Renal cortical epithelial cell (primary cell): ENCODE measurements at places on chromosomes 2 and 18.
A peak's percentile ranks its signal among the peaks of the same experiment; 100 is the strongest.

DNA sequence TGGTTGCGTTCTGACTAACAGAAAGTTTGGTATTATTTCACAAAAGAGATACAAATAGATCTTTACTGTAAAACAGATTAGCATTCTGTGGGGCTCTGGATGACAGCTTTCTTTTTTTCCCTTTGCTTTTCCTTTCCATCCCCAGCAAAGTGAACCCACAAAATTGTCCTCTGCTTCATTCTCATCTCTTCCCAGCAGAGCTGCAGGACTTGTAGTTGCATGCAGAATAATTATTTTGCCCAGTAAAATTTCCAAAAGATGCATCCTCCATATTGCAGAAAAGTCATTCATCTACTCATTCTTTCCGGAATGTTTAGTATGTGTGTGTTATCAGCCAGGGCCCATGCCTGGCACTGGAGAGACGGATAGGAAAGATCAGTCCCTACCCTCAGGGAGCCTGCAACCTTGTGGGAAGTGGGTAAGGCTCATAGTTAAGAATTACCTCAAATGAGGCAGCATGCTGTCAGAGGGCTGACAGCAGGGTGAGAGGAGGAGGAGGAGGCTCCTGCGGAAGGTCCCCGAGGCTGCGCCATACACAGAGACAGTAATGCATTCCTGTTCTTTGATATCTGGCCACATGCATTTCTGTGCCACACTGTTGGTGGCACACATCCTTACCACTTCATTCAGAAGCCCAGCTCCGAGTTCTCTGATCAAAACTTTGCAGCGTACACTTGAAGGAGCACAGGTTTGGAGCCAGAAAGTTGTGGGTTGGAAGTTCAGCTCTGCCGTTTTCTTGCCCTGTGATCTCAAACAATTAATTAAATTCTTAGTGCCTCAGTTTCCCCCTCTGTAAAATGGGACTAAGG lies 225.4 kb downstream of the MYCN start:
- no peak for DNase-seq

DNA sequence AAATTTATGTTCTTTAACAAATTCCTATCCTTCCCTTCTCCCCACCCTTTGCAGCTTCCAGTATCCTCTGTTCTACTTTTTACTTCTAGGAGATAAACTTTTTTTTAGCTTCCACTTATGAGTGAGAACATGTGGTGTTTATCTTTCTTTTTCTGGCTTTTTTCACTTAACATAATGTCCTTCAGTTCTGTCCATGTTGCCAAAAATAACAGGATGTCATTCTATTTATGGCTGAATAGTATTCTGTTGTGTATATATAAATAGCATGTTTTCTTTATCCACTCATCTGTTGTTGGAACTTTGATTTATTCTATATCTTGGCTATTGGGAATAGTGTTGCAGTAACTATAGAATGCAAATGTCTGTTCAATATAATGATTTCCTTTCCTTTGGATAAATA lies 1191.2 kb downstream of the CNTNAP5 start:
- no peak for DNase-seq

DNA sequence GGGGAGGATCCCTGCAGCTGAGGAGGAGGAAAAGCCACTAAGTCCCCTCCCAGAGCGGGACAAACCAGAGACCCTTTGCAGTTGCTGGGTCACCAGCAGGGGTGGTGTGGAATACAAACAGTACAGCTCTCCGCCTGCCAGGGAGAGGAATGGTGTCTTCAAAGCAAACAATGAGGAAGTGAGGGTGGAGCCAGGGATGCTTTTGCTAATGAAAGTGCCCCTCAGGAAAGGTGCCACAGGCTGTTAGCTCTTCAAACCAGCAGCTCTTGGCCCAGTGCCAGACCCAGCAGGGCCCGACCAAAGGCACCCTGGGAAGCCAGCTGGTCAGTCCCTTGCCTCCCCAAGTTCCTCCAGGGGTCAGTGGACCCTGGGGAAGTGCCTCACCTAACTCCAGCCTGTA lies 102.8 kb downstream of the HIBCH start:
- peak; percentile 6 for DNase-seq

GRCh38 chr2:121400201-121400600 lies 115.2 kb upstream of the TFCP2L1 start:
- DNase-seq = no peak

DNA sequence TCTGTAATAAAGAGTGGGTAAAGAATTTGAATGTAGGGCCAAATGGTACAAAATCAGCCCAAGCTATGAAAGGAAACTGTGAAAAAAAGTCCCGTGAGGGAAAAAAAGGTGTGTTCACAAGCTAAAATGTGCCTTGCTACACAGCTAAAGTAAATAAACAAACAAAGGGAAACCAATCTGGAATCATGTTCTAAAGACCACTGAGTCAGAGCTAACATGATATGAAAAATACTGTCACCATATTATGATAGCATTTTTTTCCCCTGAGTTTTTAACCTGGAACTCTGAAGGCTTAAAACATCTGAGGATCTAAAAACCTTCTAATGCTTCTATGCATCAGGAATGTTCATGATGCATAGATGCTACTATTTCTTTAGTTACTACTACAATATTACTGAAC lies 58.8 kb downstream of the SCN1A start:
- DNase-seq = no peak

GRCh38 chr2:8437949-8438400 lies 243.9 kb upstream of the ID2 start:
- no peak for DNase-seq

- no peak for DNase-seq
Measured at GRCh38 chr18:79643054-79643984, 36.3 kb upstream of the CTDP1 start.

- DNase-seq = no peak
Measured at GRCh38 chr2:50513724-50514123, 518.2 kb downstream of the NRXN1 start.

DNA sequence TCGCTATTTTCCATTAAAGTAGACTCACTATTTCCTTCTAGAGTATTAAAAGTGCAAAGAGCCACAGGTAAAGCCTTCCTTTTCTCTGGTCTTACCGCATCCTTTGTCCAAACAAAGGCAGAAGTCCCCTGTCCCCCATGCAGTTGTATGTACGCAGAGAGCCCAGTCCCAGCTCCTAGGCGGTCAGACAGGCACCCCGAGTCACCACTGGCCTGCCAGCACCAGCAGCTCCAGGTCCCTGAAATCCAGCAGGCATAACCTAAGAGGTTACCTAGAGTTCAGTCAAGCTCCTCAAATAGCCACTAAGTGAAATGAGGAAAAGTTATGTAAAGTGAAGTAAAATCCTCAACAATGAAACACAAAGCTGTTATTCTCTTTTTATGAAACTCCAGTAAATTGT lies 60.4 kb upstream of the TWIST2 start:
- no peak for DNase-seq

DNA sequence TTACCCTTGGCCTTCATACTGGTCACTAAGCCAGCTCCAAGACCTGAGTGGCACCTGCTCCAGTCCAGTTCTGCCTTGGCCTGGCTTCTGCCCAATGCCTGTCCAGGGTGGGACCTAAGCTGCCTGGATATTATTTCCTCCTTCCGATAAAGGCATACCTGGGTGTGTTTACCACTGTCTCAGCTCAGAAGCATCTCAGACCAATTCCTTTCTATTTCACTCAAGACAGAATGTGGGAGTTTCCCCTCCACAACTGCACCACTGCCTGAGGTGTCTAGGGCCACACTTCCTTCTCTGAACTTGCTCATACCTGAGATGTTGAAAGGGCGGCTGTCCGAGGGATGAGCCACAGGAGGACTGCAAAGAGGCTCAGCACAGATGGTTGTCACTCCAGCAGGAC lies 18.4 kb upstream of the CAB39 start:
- peak; percentile 59 for DNase-seq

DNA sequence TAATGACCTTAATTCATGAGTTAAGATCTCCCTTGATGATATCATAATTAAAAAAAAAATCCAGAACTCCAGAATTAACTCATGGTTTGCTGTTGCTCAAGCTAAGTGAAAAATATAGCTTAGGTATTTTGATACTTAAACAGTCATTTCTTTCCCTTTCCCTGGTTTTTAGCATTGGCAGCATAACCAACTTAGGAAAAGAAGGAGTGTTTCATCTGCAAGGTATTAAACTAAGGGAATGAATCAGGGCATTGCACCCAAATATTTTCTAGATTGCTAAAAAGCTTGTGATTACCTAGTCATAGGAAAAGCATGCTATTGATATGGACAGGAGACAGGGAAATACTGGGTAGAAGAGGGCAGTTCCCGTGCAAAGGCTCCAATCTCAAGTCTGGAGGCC lies 207.2 kb downstream of the LRP1B start:
- peak; percentile 51 for DNase-seq

DNA sequence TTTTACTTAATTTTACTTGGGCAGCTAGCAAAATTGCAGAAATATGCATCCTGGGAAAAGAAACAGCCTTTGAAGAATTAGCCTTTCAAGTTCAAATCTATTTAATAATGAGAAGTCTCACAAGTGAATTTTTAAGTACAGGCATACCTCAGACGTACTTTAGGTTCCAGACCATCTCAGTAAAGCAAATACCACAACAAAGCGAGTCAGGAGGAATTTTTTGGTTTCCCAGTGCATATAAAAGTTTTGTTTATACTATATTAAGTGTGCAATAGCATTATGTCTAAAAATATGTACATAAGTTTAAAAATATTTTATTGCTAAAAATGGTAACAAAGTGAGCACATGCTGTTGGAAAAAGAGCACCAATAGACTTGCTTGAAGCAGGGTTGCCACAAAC lies 50.8 kb upstream of the TWSG1 start:
- no peak for DNase-seq

- DNase-seq = peak; percentile 25
Measured at GRCh38 chr2:105299290-105299689, 30.2 kb downstream of the TGFBRAP1 start.

DNA sequence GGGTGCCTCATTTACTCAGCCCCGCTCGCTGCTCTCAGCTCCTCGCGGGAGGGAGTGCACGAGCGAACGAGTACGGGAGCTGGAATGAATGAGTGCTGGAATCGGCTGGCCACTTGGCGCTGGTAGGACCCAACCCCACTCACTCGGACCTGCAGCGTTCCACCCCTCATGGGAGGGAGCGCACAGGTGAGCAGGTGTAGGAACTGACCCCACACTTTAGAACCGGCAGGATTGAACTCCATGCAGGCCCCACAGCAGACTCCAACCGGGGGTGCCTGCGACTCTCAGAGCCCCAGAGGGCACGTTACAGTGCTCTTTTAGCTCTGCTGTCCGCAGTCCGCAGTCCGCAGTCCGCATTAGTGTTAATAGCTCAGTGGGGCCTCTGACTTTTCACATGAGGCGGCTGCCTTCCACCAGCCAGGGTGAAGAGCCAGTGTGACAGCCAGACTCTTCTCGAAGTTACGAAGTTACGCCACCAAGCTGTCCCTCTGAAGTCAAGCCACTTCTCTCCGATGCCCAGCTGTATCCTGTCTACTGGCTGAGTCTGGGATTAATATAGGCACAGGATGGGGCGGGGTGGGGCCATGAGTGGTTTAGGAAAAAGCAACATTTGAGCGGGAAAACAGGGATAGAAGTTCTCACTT lies 102.7 kb upstream of the ARHGAP15 start:
- DNase-seq = no peak

DNA sequence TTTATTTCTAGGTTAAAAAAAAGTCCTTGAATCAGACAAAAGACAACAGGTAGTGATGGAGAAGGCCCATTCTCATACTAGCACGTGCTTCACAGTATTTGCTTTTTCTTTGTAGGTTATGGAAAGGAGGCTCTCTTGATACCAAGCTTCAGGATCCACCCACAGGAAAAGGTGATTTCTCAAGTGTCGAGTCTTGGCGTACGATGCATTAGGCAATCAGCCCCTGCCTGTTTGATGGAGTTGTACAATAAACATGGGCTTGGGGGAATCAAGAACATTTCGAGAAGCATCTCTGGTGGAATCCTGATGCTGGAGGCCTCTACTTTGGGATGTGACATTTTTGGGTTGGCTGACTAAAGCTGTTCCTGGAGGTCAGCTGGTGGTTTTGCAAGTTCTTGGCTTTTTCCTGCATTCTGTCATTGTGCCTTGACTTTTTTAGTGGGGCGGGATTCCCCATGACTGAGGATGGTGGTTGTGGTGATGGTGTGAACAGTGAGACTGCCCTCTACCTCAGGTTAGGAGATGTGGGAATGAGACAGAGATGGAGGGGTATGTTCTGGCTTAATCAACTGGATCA lies 231.5 kb upstream of the SPRED2 start:
- no peak for DNase-seq

DNA sequence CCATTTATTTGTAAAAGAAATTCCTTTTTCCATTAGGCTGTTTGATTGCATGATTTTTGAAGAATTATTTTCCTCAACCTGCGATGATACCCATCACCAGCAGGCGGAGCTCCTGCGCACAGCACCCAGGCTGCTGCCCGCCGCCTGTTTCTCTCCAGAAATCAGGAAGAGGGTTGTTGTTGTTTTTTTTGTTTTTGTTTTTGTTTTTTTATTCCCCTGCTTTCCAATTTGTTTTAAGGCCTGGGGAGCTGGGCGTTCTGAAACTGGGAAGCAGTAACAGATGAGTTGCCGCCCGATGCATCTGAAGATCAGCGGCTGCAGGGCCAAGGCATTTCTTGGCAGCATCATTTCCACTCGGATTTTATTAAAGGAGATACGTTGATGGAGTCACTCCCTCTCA lies 132.1 kb downstream of the MBP start:
- peak; percentile 21 for DNase-seq

GRCh38 chr2:70855667-70856066 lies 20.1 kb upstream of the CD207 start:
- no peak for DNase-seq

DNA sequence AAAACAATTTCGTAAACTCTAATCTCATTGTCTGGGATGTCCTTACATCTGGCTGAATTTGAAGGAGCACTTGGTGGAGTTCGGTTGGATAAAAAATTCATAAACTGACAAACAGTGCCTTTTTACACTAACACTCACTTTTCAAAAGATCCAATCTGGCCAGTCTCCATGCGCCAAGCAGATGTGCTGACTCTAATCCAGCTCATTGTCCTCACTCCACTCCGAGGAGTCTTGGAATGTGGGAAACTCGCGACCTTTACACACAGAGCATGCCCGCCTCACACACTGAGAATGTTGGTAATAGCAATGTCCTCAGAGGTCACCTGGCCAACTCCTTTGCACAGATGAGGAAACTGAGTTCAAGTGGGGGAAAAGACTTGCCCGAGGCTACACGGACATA lies 66.8 kb downstream of the XDH start:
- peak; percentile 59 for DNase-seq

DNA sequence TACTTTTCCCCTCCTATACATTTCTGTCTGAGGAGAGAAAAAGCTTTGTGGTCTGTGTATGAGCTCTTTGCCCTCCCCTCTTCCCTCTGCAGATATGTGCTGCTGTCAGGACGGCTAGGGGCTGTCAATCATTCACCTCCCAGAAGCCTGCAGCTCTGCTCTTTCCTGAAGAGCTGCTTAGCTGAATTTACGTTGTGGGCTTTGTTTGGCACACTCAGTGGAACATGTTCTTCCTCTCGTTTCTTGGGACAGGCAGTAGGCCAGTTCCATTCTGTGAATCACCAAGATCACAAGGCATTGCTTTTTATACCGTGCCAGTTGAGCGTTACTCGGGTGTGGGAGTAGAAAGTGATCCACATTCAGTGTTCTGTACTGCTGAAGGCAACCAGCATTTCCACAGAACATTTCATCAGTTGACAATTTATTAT lies 136.7 kb downstream of the LAMA3 start:
- peak; percentile 99 for DNase-seq

GRCh38 chr2:127594116-127594591 lies 51.8 kb upstream of the GPR17 start:
- no peak for DNase-seq

GRCh38 chr2:240278661-240279060 lies 138.2 kb upstream of the OTOS start:
- no peak for DNase-seq
